ENCODE measurements at places on chromosomes 11 and 22.

GRCh38 chr11:1092919-1093318 is 18.2 kb downstream of the MUC2 start:
- DNase-seq, result no peak

GRCh38 chr11:94768602-94769541 is 716 bp downstream of the AMOTL1 start:
- no peak for DNase-seq

- DNase-seq, result no peak
These were observed at the start of gene CCDC89 for GRCh38 chr11:85685820-85686459. Gene CCDC89, minus strand, starts transcription at chr11:85686195. Its CDS starts 65 bp downstream, at chr11:85686130.

DNA sequence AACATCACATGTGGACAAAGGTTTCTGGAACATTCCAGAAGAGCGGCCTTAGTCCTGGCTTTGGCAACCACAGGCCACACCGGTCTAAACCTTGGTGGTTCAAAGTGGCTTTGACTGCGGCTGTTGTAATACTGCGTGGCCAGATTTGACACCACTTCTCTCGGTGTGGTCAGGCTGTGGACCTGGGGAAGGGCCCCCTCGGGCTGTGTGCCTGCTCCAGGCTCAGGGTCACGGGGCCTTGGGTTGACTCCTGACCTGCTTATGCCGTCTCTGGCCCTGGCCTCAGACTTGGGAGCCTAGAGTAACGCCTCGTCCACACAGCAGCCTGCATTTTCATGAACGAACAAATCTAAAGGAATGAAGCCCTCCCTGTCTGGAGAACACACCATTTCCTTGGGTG is 118.0 kb downstream of the PHF21B start:
- DNase-seq, result no peak

DNA sequence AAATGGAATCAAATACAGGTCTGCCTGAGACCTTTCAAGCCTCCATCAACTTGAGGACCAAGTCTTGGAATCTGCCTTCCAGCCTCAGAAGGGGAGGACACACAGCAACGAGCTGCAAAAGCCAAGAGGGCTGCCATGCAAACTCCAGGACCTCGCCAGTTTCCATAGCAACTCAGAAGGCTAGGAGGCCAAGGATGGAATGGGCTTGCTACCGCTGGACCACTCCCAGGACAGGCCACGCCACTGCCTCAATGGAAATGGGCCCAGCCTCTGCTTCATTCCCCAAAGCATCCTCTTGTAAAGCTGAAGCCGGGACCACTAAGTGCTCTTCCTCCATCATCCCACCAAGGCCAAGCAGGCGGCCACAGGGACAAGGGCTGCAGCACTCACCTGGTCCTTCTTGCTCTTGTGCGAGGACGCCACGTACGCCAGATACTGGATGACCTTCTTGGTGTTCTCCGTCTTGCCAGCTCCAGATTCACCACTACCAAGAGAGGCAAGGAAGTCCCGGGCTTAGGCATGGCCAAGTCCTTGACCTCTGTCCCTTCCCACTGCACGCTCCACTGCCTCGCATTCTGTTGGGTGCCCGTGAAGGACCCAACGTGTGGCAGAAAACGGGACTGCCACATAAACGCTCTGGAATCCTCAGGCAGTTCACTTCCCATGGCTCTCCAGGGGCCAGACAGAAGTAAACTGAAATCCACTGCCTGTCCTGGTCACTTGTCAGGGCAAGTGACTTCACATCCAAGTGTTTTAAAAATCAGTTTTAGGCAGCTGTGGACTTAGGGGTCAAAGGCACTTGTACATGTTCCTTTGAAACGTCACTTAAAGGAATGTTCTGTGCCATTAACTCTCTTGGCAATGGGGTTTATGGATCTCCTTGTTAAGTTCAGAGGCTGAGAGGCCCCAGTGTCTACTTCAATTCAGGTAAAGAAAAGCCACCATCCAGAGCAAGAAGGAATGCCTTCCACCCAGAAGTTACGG is 61.3 kb downstream of the MYH9 start:
- DNase-seq, result no peak

- no peak for DNase-seq
These were observed 27.1 kb downstream of the KRTAP5-5 start for GRCh38 chr11:1656670-1657069.

DNA sequence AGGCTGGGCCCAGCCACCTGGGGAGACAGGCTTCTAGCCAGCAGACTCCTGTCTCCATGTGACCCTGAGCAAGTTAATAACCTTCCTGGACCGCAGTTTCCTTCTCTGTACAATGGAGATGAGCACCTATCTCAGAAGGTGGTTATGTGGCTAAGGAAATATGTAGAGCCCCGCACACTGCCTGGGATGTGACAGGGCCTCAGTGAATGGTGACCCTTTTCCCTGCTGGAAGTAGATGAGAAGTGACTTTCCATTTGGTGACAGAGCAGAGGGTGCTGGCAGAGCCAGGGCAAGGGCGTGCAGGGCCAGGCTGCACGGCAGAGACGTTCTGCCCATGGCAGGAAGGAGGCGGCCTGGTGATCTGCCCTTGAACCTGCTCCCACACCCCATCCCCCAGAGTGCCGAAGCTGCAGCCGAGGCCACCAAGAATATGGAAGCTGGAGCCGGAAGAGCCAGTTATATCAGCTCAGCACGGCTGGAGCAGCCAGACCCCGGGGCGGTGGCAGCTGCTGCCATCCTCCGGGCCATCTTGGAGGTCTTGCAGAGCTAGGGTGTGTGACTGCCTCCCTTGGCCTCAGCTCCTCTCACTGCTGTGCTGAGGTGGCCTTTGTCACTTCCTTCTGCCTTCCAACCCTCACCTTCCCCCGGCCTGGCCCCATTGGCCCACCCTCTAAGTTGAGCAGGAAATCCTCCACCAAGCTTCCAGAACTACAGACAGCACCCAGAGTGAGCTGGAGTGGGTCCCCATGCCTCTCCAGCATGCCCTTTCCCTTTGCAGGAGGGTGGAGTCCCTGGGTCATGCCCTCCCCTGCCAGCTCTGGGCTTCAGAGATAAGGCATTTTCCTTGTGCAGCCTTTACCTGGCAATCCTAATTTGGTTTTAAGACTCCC is 13.2 kb downstream of the TKFC start:
- DNase-seq, result no peak

- no peak for DNase-seq
These were observed 15.3 kb downstream of the RTL6 start for GRCh38 chr22:44482776-44483175.

GRCh38 chr22:26939466-26939865 is 282.1 kb downstream of the MIAT start:
- DNase-seq, result no peak

GRCh38 chr22:25843660-25844405 is 101.8 kb downstream of the MYO18B start:
- no peak for DNase-seq

- no peak for DNase-seq
These were observed 31.5 kb downstream of the STIM1 start for GRCh38 chr11:3886985-3887384.

DNA sequence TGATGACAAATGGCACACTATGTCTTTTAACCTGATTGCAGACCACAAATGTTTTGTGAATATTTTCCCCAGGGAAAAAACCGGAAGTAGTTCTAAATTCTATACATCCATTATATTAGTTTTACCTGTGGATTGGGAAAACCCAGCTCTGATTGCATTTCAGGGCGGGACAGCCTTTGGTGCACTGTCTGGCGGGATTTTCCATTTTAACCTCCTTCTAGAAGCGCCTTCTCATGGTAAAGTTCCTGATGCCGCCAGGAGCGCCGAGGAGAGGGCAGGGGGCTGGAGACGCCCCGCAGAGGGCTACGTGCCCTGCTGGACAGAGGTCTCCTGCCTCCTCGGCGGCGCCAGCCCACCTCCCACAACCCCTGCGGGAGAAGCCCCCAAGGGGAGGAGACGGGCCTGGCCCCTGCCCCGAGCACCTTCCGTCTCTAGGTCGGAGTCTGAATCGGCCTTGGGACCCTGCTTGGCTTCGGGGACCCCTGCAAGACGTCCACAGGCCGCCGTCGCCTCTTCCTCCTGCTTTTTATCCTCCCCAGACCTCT is 1.2 kb upstream of the P2RX6 start:
- DNase-seq, result no peak

Data from activated CD8-positive, alpha-beta memory T cell treated with anti-CD3 and anti-CD28 coated beads, Interleukin-2, amount 50 U/mL, for 4 hours (primary cell).